ENCODE measurements at places on chromosomes 1 and 21.

GRCh38 chr1:68470388-68470970 lies 20.7 kb upstream of the RPE65 start:
- DNase-seq: peak; percentile 12

DNA sequence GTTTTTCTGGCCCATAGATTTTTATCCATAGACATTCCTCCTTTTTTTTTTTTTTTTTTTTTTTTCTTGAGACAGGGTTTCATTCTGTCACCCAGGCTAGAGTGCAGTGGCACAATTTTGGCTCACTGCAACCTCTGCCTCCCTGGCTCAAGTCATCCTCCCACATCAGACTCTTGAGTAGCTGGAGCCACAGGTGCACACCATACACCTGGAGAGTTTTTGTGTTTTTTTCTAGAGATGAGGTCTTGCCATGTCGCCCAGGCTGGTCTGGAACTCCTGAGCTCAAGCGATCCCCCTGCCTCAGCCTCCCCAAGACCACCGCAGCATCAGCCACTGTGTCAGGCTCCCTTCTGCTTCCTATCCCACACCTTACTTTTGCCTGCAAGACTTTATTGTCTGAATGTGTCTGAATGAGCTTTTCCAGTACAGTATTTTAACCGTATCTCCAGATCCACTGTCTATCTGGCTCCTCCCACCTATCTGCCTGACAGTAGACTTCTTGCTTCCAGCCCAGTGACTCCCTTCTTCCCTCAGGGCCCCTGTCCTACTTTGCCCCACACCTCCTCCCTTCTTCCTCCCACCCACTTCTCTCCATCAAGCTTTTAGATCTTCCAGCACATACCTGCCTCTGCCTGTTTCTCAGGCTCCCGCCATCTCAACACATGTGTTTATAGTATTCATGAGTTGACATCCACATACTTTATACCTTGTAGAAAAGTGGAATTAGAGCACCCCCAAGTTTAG lies 6.1 kb downstream of the C1orf21 start:
- no peak for DNase-seq

DNA sequence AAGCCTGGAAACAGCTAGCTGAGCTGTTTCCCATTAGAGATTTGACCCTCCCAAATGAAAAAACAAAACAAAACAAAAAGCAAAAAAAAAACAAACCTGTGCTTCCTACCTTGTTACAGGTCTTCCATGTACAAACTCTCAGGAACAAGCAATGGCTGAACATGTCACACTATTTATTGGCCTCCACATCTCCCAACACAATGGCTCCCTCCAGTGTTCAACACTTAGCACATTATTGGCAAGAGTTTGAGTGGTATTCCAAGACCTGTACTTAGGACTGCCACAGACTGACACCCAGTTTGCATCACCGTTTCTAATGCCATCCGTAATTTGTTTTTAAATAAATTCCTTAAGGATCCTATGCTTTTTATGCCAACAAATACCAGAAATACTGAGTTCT lies 195.0 kb upstream of the OLFM3 start:
- DNase-seq: peak; percentile 17

DNA sequence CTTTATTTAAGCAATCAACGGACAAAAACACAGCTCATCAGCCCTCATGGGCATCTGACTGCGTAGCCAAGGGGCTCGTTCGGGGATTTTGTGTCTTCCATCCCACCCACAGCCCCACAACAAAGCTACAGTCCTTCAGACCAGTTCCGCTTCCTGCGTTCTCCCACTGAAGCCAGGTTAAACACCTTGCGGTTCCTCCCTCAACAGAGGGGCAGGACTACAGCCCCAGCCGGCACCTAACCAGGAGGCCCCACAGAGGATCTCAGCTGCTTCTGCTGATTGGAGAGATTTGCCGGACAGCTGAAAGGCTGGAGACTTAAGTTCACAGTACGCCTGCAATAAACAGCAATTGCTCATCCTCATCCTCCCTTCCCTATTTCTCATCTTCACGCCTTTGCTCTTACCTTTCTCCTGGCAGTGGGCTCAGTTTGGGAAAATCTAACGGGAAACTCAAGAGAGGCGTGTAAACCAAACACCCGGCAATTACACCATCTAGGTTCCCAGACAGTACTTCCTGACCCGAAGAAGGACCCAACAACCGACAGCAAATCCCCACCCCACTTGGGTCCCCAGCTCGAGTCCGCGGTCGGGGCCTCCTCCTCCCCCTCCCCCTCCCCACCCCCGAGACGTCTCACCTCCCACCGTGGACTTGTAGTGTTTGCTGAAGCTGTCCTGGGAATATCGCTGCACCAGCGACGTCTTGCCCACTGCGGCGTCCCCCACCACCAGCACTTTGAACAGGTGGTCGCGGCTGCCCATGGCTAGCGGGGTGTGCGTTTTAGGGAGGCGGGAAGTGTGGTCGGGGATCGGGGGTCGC lies 876 bp downstream of the RAB29 start:
- DNase-seq: no peak

- peak; percentile 50 for DNase-seq
These were observed 788.4 kb upstream of the PRMT6 start for GRCh38 chr1:106268070-106268469.

DNA sequence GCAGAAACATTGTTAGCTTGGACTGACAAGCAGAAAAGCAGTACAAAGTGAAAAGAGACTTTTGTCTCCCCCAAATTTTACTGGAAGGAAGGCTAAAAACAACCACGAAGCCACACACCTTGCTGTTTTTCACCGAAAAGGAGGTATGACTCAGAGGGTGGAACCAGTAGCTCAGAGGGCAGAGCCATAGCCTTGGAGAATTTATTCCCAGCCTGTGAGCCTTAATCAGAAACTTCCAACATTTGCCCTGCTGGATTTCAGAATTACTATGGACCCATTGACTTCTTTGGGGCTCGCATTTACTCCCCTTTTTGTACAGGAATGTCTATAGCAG lies 32.0 kb downstream of the RPS6KC1 start:
- no peak for DNase-seq

DNA sequence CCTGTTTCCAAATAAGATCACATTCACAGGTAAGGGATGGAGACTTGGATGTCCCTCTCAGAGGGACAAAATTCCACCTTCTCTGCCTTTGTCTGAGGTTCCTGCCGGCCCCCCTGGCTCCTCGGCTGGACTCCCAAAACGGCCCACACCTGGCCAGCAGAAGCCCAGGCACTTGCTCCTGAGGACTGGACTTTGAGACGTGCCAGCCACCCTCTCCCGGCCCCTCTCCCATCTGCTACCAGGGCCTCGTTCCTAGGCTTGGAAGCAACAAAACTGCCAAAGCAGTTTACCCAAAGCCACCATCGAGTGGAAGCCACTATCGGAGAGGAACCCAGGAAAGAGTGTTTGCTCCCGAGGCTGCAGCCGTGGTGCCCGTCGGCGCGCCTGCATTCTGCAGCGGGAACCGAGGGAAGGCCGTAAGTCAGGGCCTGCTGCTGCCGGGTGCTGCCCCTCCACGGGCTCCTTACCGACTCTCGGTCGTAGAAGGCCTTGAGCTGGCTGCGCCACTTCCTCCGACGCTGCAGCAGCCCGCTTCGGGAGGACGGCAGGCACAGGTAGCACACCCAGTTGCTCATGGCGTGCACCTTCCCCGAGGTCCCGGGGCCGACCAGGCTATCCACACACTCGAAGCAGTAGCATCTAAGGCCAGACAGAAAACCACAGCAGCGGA lies 3.5 kb downstream of the DNMT3L start:
- no peak for DNase-seq

GRCh38 chr1:46611691-46612221 lies 4.9 kb downstream of the MOB3C start:
- no peak for DNase-seq

DNA sequence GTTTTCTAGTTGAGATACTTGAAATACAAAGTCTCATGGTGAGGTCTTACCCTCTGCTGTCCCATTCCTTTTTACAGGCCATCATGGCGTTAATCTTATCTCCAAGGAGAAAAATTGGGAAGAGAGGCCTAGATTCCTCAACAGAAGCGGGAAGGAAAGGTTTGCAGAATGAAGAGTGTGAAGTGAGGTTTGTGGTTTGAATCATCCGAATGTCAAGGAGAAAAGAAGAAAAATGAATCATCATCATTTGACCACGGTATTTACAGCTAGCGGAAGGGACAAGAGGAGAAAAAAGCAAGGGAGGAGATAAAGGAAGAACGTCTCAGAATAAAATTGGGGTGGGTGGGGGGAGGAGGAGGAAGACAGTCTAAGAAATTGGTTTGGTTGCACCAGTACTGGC lies 935 bp upstream of the COG2 start:
- peak; percentile 58 for DNase-seq

DNA sequence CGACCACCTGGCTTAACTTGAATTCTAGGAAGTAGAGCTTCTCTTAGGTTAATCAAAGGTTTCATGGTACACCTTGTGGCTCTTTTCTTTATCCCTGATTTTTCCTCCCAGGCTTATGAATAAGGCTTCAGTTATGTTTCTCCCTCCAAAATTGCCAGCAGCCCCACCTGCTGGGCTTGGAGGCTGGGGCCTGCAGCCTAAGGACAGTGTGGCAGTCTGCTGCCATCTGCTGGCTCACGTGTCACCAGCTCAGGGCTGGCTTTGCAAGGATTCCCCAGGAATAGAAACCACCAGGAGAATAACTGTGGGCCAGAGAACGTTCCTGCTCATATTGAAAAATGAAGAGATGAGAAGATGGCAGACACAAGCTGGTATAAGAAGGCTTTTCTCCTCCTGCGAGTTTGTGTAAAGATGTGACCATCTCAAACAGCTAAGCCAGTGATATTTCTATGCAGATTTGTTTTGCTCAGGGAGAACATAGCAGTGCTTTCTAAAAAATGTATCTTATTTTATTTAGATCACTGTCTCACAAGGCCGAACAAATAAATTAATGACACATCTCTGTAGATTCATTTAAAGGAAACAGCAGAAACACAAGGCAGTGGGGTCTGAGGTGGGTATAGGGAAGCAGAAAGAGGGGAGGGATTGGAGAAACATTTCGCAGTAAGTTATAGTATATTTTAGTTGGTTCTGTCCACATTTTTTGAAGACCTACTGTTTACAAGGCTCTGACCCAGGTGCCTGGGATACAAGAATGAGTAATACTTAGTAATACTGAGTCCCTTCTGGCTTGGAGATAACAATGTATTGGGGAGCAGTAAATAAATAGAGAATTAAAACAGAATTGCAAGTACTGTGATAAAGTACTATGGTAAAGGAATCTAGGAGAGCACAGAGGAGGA lies 291.1 kb upstream of the SGIP1 start:
- peak; percentile 85 for DNase-seq

- peak; percentile 58 for DNase-seq
These were observed 270.5 kb downstream of the BRINP2 start for GRCh38 chr1:177441281-177441680.

DNA sequence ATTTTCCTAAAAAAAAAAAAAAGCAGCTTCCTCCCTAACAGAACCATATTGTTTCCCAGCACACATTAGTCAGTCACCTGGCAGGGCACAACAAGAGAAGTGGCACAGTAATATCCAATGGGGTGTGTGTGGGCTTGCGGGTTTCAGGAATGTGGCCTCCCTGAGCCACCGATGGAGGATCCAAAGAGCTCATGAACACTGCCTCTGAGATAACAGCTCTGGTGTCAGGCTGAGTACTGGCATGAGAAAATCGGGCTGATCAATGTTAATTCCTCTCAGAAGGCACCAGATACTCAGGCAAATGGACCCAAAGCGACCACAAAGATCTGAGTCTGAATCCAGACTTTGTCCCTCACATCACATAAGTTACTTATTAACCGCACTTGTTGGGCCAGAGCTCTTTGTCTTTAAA lies 2.2 kb upstream of the LYPD8 start:
- no peak for DNase-seq

DNA sequence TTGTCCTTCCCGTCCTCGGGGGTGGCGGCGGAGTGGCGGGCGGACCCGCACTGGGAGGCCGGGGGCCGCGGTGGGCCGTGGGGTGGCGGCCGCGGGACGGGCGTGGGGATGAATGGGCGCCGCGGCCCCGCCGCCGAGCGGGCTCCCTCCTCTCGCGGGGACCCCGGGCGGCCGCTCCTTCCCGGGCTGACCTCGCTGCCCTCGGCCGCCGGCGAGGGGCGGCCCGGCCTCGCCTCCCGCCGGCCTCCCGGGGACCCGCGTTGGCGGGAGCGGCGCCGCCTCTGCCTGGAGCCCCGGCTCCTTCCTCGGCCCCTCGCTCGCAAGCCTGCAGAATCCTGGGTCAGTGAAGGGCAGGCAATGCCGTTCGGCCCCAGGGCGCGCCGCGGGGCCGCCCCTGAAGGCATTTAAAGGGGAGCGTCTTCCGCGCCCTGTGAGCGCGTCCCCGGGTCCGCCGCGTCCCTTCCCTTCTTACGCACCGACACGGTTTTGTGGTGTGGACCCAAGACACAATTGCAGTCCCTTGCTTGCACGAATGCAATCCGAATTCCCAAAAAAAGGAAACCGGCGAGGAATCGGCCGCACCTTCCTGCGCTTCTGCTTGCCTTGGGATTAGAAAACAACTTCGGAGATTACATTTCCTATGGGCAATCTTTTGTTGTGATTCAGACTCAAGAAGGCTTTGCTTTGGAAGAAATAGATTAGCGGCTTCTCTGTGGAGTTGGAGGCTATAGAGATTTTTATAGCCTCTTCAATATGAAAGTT lies 776 bp downstream of the ITSN1 start:
- DNase-seq: peak; percentile 36

- DNase-seq: no peak
These were observed 124.0 kb downstream of the KCNH1 start for GRCh38 chr1:211009944-211010343.

GRCh38 chr1:11671544-11672286 lies 7.7 kb downstream of the FBXO6 start:
- no peak for DNase-seq

DNA sequence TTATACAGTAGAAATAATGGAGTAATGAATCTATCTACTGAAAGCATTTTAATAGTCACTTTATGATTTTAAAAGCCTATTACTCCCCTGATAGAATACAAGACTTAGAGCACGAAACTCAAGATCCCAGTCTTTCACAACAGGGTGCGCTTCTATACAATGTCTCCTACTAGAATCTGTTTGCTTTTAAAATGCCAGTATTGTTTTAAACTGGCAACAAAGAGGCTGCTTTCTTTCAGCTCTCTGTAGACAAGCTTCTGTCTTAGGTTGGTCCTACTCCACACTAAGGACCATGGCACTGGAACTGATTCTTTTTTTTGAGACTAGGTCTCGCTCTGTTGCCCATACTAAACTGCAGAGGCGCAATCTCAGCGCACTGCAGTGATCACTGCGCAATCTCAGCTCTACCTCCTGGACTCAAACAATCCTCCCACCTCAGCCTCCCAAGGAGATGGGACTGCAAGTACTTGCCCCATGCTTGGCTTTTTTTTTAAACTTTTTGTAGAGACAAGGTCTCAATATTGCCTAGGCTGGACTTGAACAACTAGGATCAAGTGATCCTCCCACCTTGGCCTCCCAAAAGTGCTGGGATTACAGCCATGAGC lies 4.8 kb downstream of the DCAF8 start:
- no peak for DNase-seq

DNA sequence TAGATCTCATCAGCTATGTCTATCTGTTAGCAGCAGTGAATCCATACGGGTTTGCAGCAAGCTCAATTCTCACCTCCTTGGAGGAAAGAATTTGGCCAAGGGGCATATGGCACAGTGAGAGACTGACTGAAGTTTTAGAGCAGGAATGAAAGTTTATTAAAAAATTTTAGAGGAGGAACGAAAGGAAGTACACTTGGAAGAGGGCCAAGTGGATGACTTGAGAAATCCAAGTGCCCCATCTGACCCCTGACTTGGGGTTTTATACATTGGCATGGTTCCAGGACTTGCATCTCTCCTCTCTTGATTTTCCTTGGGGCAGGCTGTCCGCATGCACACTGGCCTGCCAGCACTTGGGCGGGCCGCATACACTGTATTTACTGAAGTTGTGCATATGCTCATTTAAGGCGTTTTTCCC lies 9.2 kb upstream of the OSBPL9 start:
- no peak for DNase-seq

Measured in fibroblast of skin of right biceps (primary cell).